ENCODE measurements at places on chromosomes 12 and 14.
A peak's percentile ranks its signal among the peaks of the same experiment; 100 is the strongest.

DNA sequence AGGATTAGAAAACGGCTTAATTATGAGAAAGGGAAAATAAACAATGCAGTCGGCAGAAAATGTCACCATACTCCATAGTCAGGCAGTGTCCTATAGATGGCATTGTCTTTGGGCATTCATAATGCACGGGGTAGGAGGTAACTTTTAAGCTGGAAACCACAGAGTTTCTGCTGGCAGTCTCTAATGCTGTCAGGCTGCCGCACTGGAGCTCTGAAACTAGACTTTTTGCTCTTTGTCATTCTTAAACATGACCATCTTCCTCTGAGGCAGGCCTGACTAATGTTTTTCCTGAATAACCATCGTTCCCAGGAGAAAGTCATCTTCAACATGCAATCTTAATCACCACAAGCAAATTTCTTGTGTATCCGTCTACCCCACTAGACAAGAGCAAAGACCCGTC lies 108.8 kb downstream of the ETNK1 start:
- DNase-seq = no peak

- peak; percentile 84 for DNase-seq
Measured at GRCh38 chr14:102280376-102280962, 24.5 kb downstream of the MOK start.

DNA sequence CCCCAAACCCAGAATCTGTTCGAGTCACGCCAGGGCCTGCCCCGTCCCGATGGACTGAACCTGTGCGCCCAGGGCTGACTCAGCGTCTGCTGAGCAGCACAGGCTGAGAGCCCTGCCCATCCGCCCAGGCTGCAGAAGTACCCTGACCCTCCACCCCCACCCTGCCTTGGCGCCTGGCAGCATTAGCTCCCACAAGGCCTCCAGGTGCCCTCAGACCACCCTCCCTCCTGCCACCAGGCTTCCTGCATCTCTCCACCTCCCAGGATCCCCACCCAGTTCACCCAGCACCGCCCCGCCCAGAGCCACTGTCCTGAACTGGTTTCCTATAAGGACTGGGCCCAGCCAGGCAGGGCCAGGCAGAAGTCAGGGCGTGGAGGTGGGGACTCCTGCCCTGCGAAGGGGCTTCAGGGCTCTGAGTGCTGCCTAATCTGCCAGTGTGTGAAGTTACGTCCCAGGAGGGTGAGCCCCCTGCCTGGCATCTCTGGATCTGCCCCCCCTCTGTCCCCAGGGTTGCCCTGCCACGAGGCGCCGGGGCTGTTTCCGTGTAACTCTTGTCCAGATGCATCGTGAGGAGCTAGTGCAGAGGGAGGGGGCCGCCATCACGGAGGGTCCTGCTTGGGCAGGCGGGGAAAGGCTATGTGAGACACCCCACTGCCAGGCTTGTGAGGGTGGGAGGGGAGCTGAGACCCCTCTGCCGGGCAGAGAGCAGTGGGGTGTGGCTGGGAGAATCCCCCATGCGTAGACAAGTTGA lies 9.1 kb downstream of the ADSS1 start:
- DNase-seq = no peak

DNA sequence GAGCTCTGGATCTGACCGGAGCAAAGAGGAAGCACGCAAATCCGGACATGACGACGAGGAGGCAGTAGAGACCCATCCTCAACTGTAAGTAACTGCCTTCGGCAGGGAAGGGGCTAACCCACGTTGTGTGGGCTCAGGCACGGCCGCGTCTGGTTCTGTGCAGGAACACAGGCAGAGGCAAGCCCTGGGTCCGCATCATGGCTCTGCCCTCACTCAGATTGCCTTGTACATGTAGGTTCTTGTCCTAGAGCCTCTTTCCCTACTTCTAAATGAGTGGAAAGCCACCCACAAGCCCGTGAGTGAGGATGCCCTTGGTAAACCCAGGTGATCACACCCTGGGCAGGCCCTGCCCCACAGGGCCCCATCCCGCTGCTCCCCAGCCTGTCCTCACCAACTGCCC lies 8.9 kb upstream of the RPLP0 start:
- no peak for DNase-seq

DNA sequence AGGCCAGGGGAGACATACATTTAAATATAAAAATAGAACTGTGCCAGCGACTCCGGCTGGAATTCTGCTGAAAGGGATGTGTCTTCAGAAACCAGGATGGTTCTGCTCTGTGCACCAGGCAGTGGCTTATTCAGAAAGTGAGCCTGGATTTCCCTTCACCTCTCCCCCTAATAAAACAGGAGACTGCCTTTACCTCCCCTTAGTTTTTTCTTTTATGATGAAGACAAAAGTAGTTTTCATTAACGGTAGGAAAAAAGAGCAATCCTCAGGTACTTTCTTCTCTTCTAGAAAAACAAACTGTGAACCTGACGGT lies 346 bp downstream of the SLC7A8 start:
- no peak for DNase-seq

DNA sequence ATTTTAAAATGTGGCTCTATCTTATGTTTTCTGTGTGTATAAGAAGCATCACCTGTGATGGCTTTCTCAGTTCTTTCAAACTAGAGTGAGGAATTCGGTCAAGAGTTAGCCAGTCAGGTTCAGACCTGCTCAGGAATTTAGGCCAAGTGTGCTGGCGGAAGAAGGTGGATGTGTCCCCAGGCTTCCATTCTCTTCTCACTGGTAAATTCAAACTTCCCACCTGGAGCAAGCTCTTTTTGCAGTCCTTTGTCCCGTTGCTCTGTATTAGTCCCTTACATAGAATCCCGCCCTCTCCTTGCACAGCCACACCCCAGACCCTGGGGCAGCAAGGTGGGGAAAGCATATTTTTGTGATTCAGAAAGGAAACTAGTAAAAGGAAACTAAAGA lies 124.7 kb upstream of the PWP1 start:
- DNase-seq = no peak

- no peak for DNase-seq
Measured at GRCh38 chr14:49363821-49364751, 222.1 kb downstream of the RPS29 start.

- peak; percentile 2 for DNase-seq
Measured at GRCh38 chr12:52561880-52562449, 9.0 kb upstream of the KRT71 start.

DNA sequence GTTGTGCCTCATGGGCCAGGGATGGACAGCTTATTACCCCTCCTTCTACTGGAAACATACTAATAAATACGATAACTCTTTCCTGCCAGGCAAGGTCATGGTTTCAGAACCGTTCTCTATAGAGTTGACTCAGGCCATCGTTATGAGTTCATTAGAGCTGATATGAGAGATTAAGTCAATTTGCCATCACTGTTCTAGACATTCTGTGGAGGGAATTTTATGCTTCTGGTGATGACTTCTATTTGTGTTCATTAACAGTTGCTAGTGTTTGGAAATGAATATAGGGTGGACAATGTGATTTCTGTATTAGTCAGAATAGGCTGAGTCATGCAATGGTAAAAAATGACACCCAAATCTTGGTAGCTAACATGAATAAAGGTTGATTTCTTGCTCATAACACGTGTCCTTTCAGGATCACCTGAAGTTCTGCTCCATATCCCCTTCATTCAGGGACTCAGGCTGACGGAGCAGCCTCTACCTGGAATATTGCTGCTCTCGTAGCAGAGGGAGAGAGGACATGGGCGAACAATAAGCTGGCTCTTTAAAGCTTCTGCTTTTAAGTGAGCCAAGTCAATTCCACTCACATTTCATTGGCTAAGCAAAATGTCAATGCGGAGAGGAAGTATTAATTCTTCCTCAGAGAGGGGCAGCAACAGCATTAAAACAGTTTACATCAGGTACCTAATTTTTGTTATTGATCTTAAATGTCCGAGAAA lies 18.5 kb upstream of the TBPL2 start:
- DNase-seq = peak; percentile 26

GRCh38 chr12:32205731-32206130 lies 99.1 kb downstream of the BICD1 start:
- no peak for DNase-seq

GRCh38 chr14:51717766-51718165 lies 66.1 kb downstream of the FRMD6 start:
- no peak for DNase-seq

GRCh38 chr14:63745858-63746425 lies 18.1 kb upstream of the SGPP1 start:
- DNase-seq = no peak

DNA sequence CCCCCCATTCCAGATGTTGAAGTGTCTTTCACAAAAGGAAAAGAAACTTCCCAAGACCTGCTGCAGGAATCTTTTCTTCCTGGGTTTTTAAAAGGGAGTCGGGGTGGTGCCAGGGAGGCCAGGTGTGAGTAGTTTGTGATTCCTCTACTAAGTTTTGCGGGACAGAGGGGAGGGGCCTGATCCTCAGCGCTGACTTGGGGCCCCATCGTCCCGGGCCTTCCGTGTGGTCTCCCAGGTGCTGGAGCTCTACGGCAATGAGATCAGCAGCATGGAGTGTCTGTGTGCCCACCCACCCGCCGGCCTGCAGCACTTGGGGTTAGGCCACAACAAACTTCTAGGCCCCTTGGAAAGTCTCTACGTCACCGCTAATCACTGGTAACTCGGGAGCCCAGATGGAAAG lies 4.5 kb downstream of the LRRC43 start:
- DNase-seq = no peak

DNA sequence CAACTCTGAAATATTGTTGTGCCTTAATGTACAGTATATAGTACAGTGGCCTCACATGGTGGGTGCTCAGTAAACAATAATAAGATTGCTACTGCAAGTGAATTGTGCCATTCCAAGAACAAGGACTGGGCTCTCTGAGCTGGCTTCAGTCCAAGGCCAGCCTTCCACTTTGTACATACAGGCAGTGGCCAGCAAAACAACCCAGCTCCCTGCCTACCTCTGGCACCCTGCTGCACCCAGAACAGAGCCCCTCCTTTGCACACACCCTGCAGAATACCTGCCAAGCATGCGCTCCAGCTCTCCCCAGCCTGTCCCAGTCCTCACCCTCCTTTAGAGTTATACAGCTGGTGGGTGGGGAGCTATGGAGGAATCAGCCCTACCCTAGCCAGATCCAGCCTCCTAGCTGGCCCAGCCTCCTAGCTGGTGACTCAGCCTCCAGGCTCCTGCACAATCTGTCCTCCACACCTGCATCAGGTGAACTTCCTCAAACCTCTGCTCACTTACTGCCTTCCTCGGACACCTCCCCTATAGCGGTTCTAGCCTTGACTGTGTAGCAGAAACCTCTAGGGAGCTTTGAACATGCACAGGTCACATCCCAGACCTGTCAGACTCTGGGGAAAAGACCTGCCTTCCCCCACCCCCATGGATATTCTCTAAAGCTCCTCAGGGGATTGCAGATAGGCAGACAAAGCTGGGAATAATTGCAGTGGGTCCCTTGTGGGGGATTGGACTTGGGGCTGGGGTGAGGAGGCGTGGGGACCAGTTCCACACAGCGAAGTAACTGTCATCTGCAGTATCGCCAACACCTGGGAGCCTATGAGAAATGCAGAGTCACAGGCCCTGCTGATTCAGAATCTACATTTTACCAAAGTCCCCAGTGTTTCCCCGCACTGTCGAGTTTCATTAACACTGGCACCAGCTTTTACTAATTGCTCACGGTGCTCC lies 17.9 kb downstream of the ZDHHC22 start:
- no peak for DNase-seq

DNA sequence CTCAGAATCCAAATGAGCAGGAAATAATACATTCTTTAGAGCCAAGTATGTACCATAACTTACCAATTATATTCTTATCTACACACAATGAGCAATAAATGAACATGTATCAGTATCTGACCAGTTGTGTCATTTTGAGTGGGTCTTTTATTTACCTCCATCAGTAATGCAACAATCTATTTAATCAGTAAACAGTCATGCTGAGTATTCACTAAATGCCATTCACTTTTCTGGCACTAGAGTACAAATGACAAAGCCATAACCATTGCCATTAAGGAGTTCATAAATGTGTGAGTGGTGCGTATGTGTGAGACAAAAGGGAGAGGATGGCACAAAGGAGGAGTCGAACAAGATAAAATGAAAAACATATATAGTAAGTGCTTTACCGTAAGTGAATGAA lies 1.5 kb upstream of the STRAP start:
- DNase-seq = no peak

- no peak for DNase-seq
Measured at GRCh38 chr14:51609251-51609954, 42.3 kb upstream of the FRMD6 start.

Measured in mesenchymal stem cell (in vitro differentiated cells and primary cell).